Esophagus squamous epithelium (tissue), 5 donors: ENCODE measurements at places on chromosomes 3 and 15.

DNA sequence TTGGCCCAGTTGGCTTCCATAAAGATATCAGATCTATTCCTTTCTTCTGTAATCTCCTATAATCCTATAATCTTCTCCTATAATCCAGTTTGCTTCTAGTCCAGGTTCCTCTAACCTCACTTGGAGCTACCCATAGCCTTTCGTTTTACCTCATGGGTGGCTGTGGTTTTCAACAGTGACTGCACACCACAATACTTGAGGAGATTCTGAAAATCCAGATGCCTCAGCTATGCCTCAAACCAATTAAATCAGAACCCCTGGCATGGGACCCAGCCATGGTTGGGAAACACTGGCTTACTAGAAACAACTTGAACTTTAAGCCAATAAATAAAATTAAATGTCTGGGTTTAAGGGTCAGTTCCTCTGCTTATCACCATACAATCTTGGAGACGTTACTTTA is 86.1 kb upstream of the NTRK3 start:
- DNase-seq: no peak

- no peak for DNase-seq
Measured at GRCh38 chr3:151305060-151305774, 11.4 kb downstream of the GPR87 start.

DNA sequence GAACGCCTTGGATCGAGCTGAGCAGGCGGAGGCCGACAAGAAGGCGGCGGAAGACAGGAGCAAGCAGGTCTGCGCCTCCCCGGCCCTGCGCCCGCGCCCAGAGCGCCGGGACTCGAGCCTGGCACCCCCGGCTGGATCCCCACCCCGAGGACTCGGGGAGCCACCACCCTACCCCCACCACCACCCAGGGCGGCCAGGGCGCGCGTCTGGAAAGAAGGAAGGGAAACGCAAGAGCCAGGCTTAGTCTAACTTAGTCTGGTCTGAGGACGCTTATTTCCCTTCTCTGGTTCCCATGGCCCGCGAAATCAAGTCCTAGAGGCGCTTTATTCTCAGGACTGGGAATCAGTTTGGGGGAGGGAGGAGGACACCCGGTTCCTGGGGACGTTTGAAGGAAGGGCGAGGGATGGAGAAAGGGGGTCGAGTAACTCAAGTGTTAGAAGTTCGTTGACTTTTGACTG is 359 bp downstream of the TPM1 start:
- no peak for DNase-seq

DNA sequence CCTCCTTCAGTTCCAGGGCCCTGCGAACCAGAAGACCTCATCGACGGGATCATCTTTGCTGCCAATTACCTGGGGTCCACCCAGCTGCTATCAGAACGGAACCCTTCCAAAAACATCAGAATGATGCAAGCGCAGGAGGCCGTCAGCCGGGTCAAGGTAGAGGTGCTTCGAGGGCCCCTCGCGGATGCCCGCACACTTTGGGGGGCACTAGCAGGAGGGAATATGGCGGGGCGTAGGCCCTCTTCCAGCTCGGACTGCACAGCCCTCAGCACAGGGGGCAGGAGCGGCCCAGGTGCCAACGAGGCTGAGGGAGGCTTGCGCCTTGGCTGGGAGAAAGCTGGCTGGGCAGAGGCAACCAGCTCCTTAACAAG is 176.6 kb downstream of the NSMCE3 start:
- no peak for DNase-seq

DNA sequence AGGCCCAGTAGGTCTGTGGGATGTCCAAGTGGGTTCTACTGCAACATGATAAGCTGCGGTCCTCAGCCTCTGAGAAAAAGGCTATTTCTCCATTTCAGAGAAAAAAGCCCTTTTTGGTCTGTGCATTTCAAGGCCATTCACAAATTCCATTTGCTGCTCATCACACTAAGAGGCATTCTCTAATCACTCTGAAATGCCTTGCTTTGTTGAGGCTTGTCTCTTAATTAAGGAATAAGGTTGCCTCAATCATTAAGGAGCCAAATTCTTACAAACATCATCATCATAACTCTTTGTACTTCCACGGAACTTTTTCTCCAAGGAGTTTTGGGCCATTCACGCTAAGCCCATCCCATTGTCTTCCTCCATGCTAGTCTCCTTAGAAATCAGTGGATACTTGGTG is 74.4 kb downstream of the BOC start:
- no peak for DNase-seq

DNA sequence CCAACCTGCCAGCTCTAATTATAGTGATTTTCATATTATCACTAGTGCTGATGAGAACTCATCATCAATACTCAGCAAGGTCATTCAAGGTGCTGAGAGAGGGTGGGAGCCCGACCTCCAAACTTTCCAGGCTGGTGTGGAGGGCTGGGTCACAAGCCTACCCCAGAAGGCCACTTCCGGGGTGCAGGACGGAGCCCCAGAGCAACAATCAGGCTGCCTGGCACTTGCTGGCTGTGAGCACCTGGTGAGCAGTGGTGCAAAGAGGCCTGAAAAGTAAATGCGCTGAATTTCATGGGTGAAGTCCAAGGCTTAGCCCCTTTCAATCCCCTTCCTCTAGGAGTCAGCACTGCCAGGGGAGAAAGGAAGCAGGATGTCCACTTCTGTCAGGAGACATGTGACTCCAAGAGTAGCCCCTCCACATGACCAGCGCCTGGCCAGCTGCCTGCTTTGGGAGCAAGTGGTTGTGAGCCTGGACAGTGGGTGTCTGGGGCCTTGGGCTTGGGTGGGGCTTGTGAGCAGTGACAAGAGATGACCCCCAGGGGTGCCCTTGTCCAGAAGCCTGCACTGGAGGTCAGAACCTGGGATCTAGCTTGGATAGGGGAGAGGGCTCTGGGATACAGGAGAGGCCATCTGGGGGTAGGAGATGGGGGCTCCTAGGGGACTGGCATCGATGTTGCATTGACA is 165.0 kb upstream of the TLE3 start:
- no peak for DNase-seq

GRCh38 chr3:111338059-111338698 is 203.8 kb upstream of the CD96 start:
- no peak for DNase-seq

- DNase-seq: no peak
Measured at GRCh38 chr3:2568156-2568555, 469.5 kb downstream of the CNTN4 start.

GRCh38 chr3:122427857-122428471 is 12.1 kb upstream of the WDR5B start:
- DNase-seq: no peak

DNA sequence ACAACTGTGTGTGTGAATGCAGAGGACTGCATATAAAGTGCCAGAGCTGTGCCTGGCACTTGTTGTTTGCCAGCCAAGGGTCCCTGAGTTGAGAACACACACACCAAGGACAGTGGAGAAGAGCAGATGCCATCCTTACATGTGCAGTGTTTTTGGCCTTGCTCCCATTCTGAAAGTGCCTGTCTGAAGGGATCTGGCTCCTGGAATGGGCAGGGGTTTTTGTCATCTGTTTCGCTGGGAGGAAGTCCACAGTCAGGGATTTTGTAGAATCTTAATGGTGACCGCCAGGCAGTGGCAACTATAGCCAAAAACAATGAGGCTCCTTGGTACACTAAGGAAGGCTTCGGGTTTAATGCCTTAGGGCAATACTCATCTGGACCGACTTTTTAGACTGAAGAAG is 63.7 kb downstream of the DUT start:
- no peak for DNase-seq

- DNase-seq: no peak
Measured at GRCh38 chr3:103873897-103874545, 1439.2 kb downstream of the ZPLD1 start.

GRCh38 chr15:86193716-86194380 is 114.2 kb downstream of the AGBL1 start:
- no peak for DNase-seq

DNA sequence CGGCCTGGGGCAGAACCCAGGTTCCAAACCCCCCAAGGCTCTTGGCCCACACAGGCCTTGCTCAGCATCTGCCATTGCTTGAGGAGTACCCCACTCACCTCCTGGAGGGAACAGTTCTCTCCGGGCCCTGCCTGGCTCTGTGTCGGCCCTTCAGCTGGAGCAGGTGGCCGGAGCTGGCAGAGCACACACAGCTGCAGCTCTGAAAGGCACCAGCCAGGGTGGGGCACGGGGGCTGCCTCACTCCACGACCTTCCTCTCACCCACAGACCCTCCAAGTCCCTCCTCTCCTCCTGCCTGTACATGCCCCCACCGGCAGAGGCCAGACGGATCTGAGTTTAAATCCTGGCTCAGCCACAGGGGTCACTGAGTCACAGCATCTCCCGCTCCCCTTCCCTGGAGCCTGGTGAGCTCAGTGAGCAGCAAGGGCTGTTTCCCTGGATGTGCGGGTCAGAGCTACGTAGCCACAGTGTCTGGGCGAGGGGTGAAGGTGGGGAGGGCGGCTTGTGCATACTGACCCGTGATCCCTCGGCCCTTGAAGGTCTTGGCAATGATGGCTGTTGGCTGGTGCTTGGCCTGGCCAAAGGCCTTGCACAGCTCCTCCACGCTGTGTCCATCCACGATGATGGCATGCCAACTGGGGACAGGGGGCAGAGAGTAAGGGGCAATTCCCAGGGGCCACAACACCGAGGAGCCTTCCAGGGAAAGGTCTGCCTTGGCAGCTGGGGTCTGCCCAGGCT is 23.0 kb downstream of the TKT start:
- DNase-seq: no peak

DNA sequence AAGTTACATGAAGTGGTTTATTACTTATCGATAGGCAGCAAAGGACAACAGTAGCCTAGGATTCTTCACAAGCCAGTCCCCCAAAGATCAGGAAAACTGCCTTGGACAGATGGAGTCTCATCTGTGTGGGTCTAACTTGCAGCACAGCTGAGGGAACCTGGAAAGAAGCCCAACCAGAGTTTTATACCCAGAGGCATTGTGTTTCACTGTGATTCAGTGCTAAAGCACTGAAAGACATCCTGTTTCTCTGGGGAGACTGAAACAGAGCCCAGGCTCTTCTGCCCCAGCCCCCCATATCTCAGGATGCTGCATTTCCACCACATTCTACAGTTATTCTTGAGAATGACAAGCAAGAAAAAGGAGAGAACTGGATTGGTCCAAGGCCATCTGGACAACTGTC is 48.2 kb upstream of the PYDC2 start:
- no peak for DNase-seq

DNA sequence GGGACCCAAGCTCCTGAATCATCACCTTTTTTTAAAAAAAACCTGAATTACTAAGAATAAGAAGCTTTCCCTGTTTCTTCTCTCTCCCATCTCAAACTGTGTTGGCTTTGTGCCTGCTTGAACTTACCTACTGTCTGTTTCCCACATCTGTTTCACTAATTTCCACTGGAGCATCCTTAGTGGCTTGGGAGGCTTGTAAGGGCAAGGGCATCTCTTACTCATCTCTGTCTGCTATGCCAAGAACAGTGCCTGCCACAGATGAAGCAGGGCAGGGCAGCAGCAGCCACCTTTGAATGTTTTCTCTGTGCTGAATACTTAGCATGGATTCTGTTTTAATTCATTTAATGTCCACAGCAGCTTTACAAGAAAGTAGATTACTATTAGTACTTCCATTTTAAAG is 42.3 kb downstream of the SNRK start:
- no peak for DNase-seq

- no peak for DNase-seq
Measured at GRCh38 chr3:64715211-64715982, 27.6 kb upstream of the ADAMTS9 start.

DNA sequence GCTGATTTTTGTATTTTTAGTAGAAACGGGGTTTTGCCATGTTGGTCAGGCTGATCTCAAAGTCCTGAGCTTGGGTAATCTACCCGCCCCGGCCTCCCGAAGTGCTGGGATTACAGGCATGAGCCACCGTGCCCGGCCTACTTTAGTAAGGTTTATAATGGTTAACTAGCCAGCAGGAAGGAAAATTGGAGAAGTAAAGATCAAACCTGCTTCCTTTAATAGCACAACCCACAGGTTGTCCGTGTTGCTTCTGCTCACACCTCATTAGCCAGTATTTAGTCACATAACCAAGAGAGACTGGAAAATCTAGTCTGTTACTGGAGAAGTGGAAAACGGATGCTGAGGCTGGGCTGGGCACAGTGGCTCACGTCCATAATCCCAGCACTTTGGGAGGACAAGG is 51.9 kb upstream of the TBL1XR1 start:
- no peak for DNase-seq

DNA sequence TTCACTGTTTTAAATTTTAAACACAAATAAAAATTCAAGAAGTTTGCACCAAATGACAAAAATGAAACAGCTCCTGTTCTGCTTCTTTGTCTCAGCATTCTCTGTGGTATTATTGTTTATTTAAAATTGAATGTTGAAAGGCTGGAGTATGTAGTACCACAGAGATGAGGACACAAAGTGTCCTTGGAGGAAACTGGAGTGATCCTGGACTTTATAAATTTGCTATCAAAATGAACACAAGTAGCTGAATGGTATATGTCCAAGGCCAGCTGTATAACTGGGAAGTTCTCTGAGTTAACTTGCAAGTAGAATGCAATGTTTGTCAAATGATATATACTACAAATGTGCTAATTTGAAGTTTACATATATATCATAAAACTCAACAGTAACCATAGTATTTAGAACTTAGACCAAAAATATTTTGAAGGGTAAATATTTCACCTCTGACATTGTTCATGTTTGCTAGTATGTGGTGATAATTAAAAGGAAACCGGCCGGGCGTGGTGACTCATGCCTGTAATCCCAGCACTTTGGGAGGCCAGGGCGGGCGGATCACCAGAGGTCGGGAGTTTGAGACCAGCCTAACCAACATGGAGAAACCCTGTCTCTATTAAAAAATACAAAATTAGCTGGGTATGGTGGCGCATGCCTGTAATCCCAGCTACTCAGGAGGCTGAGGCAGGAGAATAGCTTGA is 12.3 kb downstream of the BTLA start:
- DNase-seq: no peak

DNA sequence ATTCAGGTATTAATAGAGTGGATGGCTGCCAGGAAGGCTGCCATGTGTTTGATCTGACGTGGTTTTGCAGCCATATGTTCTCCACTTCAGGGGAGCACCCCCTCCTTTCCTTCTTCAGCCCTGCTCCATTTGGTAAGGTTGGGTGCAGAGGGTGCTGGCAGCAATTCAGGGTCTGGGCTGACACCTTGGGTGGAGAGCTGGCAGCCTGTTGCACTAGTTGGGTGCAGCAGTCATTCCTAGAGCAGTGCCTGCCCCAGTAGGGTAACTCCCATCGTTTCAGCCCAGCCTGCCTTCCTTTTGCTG is 1.5 kb downstream of the TYRO3 start:
- DNase-seq: no peak

GRCh38 chr3:24355806-24356205 is 138.8 kb downstream of the THRB start:
- DNase-seq: no peak

DNA sequence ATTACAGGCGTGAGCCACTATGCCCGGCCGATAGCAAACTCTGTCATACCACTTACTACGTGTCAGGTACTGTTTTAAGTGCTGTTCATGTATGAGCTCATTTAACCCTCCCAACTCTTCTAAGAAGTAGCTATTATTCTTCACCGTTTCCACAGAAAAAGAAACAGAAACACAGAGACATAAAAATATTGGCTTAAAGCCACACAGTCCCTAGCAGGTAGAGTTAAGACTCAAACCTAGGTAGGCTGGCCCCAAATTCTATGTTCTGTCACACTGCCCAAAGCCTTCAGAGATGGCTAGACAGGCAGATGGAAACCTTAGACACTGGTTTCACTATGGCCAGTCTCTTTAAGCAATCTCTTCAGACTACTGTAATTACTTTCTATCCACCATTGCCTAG is 149.8 kb upstream of the KCNMB2 start:
- no peak for DNase-seq

GRCh38 chr3:151351219-151351618 is 21.9 kb upstream of the P2RY13 start:
- no peak for DNase-seq
